ENCODE measurements at places on chromosomes 6 and 20.

GRCh38 chr6:35754452-35755277 lies 17.8 kb downstream of the ARMC12 start:
- no peak for DNase-seq

GRCh38 chr6:14953836-14954235 lies 292.0 kb upstream of the JARID2 start:
- DNase-seq = no peak

DNA sequence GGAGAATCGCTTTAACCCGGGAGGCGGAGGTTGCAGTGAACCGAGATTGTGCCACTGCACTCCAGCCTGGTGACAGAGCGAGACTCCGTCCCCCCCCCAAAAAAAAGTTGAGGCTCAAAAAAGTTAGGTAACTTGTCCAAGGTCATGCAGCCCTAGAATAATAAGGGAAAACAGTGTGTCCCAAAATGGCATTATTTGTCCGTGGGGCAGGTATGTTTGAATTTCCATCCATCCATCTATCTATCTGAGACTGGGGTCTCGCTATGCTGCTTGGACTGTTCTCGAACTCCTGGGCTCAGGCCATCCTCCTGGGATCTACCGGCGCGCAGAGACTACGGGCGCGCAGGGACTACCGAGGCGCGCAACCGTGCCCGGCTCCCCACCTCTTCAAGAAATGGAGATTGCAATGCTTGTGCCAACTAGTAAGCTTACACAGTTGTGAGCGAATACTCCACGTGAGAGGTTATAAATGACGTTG lies 374 bp upstream of the ABCC10 start:
- DNase-seq = no peak

DNA sequence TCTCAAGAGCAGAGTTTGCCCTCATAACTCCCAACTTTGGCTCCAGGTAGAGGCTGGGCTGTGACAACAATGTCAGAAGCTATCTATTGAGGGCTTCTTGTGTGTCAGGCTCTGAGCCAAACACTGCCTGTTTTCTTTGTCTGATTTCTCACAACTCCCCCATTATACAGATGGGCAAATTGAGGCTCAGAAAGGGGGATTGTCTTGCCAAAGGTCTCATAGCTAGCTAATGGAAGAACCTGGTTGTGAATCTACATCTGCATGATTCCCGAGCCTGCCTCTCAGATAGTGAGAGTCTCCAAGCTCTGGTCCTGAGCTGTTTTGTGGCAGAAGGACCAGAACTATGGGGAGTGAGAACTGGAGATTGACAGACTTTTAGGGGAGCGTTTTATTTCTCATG lies 1.4 kb downstream of the CD40 start:
- DNase-seq = no peak

DNA sequence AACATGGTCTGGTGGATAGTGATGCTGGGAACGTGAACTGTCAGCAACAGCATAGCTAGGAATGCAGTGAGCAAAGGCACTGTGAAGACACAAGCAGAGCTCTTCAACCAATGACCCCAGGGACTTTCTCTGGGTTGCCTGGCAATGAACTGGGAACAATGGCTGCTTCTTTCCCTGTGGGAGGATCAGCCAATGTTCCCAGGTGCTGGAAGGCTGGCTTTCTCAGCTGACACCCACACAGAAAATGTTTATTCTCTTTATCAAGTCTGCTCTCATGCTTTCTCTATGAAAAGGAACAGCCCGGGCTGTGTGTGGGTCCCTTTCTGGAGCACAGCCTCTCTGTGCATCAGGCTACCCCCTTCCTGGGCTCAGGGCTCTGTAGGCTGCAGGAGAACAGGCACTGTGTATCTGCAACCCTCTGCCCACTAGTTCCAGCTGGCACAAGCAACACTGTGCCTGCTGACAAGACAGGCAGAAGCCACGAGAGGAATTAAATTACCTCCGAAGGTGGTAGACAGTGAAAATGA lies 54.2 kb downstream of the HFE start:
- no peak for DNase-seq

- no peak for DNase-seq
Measured at GRCh38 chr20:13205425-13205824, 15.6 kb upstream of the ISM1 start.

DNA sequence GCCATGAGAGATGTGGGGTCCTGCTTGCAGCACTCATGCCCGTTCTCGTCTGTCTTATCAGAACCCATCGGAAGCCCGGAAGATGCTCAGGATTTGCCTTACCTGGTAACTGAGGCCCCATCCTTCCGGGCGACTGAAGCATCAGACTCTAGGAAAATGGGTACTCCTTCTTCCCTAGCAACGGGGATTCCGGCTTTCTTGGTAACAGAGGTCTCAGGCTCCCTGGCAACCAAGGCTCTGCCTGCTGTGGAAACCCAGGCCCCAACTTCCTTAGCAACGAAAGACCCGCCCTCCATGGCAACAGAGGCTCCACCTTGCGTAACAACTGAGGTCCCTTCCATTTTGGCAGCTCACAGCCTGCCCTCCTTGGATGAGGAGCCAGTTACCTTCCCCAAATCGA lies 8.3 kb downstream of the PI16 start:
- peak; percentile 89 for DNase-seq

GRCh38 chr6:39902786-39903465 lies 31.3 kb downstream of the MOCS1 start:
- no peak for DNase-seq

- DNase-seq = no peak
Measured at GRCh38 chr6:103872678-103873077, 987.0 kb downstream of the HACE1 start.

- DNase-seq = no peak
Measured at GRCh38 chr6:149266659-149267058, 50.9 kb upstream of the TAB2 start.

- no peak for DNase-seq
Measured at GRCh38 chr6:138044458-138044857, 62.8 kb downstream of the PERP start.

GRCh38 chr20:10434832-10435812 lies at the start of gene SLX4IP:
TSS of gene SLX4IP (plus strand) at chr20:10435305. CDS start at chr20:10458205, 22,900 bp downstream.
- DNase-seq = peak; percentile 85
